Aorta (tissue), 5 donors: ENCODE measurements at places on chromosomes 3 and 15. TPM values are rescaled to one million over a fixed set of nuclear protein-coding genes. Genes with fewer than 3 reads are reported as not detected.

DNA sequence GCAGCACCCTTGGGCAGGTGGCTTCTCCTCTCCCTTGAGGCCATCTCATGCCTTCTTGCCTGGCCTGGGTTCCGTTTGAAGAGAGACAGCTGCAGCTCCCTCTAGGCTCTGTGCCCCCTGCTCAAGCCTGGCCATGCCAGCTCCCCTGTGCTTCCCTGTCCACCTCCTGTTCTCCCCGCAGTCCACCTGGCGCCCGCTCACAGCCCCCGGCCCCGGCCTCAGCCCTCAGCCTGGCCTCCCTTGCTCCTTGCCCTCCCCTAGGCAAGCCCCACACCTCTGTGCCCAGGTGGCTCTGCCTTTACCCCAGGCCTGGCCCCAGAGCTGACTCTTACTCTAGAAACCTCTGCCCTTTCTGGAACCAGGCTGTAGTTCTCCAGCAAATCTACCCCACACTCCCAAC lies 13.9 kb upstream of the RHO start:
- H3K4me1 ChIP-seq, result no peaks in the 10 kb centered on the region
- DNase-seq, result no peak
- no peaks in the 10 kb centered on the region for H3K36me3 ChIP-seq
- H3K27ac ChIP-seq, result no peak overlapping the region
- no peak overlapping the region for H3K4me3 ChIP-seq
- H3K27me3 ChIP-seq, result no peaks in the 10 kb centered on the region

- peak overlapping the region; percentile 97 for H3K4me3 ChIP-seq
- H3K27me3 ChIP-seq, result no peaks in the 10 kb centered on the region
- peaks cover 8% of the 10 kb centered on the region for H3K4me1 ChIP-seq
- H3K36me3 ChIP-seq, result no peaks in the 10 kb centered on the region
- no peak for DNase-seq
These were observed 1.0 kb downstream of the USF3 start for GRCh38 chr3:113695431-113695785.

- no peaks in the 10 kb centered on the region for H3K36me3 ChIP-seq
- no peaks in the 10 kb centered on the region for H3K27me3 ChIP-seq
- no peaks in the 10 kb centered on the region for H3K4me1 ChIP-seq
- peak; percentile 58 for DNase-seq
- peak overlapping the region; percentile 12 for H3K4me3 ChIP-seq
- H3K27ac ChIP-seq, result no peak overlapping the region
These were observed 317 bp downstream of the ROBO2 start for GRCh38 chr3:77040216-77040615.

DNA sequence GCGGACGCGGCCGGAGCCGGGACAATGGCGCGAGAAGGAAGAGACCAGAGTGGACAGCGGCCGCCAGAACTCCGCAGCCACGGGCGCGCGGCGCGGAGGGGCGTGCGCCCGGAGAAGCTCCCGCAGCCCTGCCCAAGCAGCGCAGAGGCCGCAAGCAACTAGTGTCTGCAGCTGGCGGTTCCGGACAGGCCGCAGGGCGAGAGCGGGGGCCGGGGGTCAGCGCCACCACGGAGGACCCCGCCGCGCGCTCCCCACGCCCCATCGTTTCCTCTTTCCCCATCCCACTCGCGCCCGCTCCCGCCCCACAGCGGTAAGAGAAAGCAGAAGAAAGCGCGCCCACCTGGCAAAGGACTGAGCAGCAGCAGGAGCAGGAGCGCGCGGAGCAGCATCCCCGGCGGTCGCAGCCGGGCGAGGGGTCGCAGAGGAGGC lies 440 bp downstream of the PRTG start:
- no peaks in the 10 kb centered on the region for H3K4me1 ChIP-seq
- DNase-seq, result peak; percentile 56
- no peaks in the 10 kb centered on the region for H3K27me3 ChIP-seq
- no peaks in the 10 kb centered on the region for H3K36me3 ChIP-seq

DNA sequence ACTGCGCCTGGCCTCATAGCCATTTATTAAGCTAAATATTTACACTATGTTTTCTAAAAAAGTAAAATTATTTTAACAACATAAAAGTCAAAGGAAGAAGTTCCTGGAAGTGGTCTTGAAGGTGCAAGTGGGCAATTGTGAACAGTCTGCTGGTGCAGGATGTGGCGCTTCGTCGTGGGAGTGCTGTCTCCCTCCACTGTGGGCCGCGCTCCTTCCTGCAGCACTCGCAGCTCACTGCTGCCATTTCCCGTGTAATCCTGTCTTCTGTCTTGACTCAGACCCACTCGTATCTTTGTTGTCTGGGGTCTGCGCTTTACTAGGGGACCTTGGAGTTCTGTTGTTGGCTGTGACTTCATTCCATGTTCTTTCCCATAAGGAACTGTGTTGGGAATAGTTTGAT lies 56.3 kb downstream of the APBA2 start:
- H3K27me3 ChIP-seq, result no peaks in the 10 kb centered on the region
- peak; percentile 44 for DNase-seq
- H3K27ac ChIP-seq, result no peak overlapping the region
- H3K36me3 ChIP-seq, result no peaks in the 10 kb centered on the region

- H3K36me3 ChIP-seq, result no peaks in the 10 kb centered on the region
- no peak overlapping the region for H3K27ac ChIP-seq
- H3K27me3 ChIP-seq, result no peaks in the 10 kb centered on the region
- H3K4me1 ChIP-seq, result no peaks in the 10 kb centered on the region
These were observed 62.8 kb downstream of the MEGF11 start for GRCh38 chr15:66190746-66191145.

DNA sequence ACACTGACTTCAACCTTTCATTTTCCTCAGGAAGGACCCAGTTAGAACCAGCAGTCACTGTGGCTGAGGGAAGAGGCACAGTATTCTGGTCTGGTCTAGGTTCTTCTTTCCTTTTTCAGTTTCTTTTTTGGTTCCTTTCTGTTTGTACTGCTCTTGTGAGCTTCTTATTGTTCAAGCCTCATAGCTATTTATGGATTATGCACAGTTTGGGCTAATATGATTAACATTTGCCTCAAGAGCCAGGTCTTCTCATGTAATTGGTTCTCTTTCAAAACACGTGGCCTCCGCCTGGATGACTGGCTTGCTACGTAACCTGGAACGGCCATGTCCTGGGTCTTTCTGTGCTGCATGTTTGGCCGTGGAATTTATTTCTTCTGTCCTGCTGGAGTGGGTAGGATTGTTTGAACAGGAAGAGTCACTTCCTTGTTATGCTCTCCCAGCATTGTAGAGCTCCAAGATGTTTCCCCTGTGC lies 43.3 kb downstream of the RBMS3 start:
- peaks cover 7% of the 10 kb centered on the region for H3K4me1 ChIP-seq
- DNase-seq, result peak; percentile 80
- no peaks in the 10 kb centered on the region for H3K27me3 ChIP-seq
- peak overlapping the region; percentile 88 for H3K27ac ChIP-seq

GRCh38 chr3:11534011-11534792 lies 109.5 kb downstream of the VGLL4 start:
- no peaks in the 10 kb centered on the region for H3K27me3 ChIP-seq
- no peak for DNase-seq
- H3K36me3 ChIP-seq, result no peaks in the 10 kb centered on the region
- no peak overlapping the region for H3K4me3 ChIP-seq
- H3K27ac ChIP-seq, result no peak overlapping the region
- H3K4me1 ChIP-seq, result no peaks in the 10 kb centered on the region

DNA sequence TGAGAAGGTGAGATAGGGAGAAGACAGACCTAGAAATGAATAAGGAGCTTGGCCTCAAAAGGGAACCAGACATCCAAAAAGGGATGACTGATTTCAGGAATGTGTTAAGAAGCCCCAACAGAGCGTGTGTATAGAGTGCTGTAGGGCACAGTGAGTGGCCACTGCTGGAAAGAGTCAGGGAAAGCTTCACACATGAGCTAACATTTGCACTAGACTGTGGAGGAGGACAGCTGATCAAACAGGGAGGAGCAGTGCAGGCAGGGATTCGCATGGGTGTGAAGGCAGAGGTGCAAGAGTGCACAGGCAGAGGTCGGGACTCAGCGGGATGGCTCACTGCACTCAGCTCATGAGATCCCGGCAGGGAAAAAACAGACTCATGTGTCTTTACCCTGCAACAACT lies 61.8 kb downstream of the NPTN start:
- H3K36me3 ChIP-seq, result peaks cover 14% of the 10 kb centered on the region
- no peaks in the 10 kb centered on the region for H3K4me1 ChIP-seq

DNA sequence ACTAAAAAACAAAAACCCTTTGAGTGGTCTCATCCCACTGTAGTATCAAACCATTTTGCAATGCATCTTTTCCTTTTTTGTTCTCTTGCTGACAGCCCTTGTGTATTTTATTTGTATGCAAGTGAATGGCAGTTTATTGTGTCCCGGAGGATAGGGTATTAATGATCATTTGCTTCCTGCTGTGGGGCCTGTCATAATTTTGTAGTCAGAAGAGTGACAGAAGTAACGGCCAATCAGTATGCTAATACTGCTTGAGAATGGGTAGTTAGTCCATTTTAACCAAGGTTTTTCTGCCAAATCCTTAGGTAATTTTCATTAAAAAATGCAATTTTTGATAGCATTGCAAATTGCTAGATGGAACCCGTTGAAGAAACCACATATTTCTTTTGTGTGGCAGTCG lies 75.5 kb upstream of the PLSCR5 start:
- no peak overlapping the region for H3K4me3 ChIP-seq
- H3K4me1 ChIP-seq, result no peaks in the 10 kb centered on the region
- no peaks in the 10 kb centered on the region for H3K36me3 ChIP-seq
- DNase-seq, result no peak
- no peaks in the 10 kb centered on the region for H3K27me3 ChIP-seq

DNA sequence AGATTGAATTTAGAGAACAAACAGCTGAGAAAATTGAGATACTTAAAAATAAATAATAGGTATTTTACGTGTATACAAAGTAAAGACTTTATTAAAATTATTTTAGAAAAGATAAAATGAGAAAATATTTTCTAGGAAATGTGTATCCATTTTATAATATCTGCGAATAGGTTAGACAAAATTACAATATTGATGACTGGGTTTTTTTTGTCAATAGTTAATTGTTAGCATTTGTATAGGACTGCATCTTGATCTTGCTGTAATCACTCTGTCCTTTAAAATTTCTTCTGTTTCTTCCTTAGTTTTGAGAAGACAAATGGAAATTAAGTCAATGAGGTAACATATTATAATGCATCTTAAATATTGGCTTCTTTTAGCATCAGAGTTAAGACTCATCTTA lies 50.3 kb downstream of the MEF2A start:
- H3K27ac ChIP-seq, result no peak overlapping the region
- peaks cover 2% of the 10 kb centered on the region for H3K4me1 ChIP-seq
- H3K4me3 ChIP-seq, result no peak overlapping the region
- no peaks in the 10 kb centered on the region for H3K36me3 ChIP-seq
- DNase-seq, result no peak

- no peaks in the 10 kb centered on the region for H3K4me1 ChIP-seq
- H3K27me3 ChIP-seq, result no peaks in the 10 kb centered on the region
- H3K27ac ChIP-seq, result no peak overlapping the region
- DNase-seq, result no peak
These were observed 267.9 kb downstream of the RPLP1 start for GRCh38 chr15:69720536-69720935.

DNA sequence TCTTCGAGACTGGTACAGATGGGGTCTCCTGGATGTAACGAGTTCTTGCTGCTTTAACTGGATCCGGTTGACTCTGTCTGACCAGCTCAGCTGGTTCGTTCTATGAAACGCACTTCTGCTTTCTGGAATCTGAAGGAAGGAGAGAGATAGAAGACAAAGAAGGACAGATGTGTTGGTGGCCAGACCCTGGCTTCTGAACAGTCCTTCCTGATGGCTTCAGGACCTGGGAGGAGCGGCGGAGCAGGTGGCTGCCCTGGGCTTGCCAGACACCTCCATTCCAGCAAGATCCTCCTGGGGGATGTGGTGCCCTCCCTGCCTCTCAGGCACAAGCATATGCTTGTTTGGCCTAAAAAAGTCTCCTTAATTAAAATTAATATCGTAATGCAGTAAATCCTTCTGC lies 99.9 kb downstream of the APBA2 start:
- H3K27me3 ChIP-seq, result no peaks in the 10 kb centered on the region
- no peak overlapping the region for H3K4me3 ChIP-seq
- H3K4me1 ChIP-seq, result no peaks in the 10 kb centered on the region

DNA sequence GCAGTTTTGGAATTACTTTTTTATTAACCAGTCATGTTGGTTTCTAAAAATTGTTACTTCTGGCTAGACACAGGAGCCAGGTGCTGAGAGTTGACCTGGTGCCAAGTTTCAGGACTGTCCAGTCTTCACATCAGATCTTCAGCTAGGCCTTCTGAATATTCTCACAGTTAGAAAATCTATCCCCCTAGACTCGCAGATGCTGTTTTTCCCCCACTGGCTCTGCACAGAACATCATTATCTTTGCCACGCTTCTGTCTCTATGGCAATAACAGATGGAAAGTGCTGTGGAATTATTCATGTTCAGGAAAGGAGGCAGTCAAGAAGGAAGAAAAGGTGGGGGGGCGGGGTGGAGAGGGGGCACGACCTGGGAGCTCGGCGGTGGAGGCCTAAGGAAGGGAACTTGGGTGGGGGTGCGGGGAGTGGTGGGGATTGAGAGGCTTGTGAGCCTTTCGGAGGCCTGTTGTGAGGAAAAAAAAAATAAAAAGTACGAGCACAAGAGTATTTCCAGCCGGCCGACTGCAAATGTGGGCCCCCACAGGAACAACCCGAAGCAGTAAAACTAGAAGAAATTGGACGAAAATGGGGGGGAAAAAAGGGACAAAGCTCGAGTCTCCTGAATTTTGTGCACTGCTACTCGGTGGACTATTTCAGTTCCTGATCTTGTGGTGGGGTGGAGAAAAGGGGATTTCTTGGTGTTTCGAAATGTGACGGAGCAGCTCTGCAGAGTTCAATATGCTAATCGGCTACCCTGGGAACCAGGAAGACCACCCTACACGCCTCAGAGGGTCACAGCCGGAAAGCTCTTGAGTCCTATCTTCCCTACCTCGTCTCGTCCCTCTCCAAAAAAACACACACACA lies 1.5 kb upstream of the SKIL start:
- H3K27ac ChIP-seq, result peak overlapping the region; percentile 68
- no peaks in the 10 kb centered on the region for H3K27me3 ChIP-seq
- H3K36me3 ChIP-seq, result peaks cover 2% of the 10 kb centered on the region
- H3K4me1 ChIP-seq, result peaks cover 4% of the 10 kb centered on the region
- DNase-seq, result peak; percentile 58

- DNase-seq, result no peak
- no peak overlapping the region for H3K4me3 ChIP-seq
- no peaks in the 10 kb centered on the region for H3K4me1 ChIP-seq
These were observed 40.8 kb downstream of the CLDN1 start for GRCh38 chr3:190281308-190282051.

- no peaks in the 10 kb centered on the region for H3K27me3 ChIP-seq
- H3K27ac ChIP-seq, result peak overlapping the region; percentile 79
- no peaks in the 10 kb centered on the region for H3K4me1 ChIP-seq
- H3K4me3 ChIP-seq, result no peak overlapping the region
- no peaks in the 10 kb centered on the region for H3K36me3 ChIP-seq
- no peak for DNase-seq
These were observed 459.4 kb upstream of the TPRG1 start for GRCh38 chr3:188712248-188712924.

- no peak overlapping the region for H3K4me3 ChIP-seq
- no peaks in the 10 kb centered on the region for H3K36me3 ChIP-seq
- no peak overlapping the region for H3K27ac ChIP-seq
- no peak for DNase-seq
These were observed 43.9 kb upstream of the SEC13 start for GRCh38 chr3:10364806-10365205.

SUSD5 gene
- total RNA-seq, result 230 TPM

UBE2Q2 gene
- total RNA-seq, result 38.2 TPM

BFSP2 gene
- not detected for total RNA-seq

DAZL gene
- not detected for total RNA-seq
